Activated CD4-positive, alpha-beta T cell treated with anti-CD3 and anti-CD28 coated beads for 48 hours (primary cell): ENCODE measurements at places on chromosomes 6 and 20.
A peak's percentile ranks its signal among the peaks of the same experiment; 100 is the strongest.

DNA sequence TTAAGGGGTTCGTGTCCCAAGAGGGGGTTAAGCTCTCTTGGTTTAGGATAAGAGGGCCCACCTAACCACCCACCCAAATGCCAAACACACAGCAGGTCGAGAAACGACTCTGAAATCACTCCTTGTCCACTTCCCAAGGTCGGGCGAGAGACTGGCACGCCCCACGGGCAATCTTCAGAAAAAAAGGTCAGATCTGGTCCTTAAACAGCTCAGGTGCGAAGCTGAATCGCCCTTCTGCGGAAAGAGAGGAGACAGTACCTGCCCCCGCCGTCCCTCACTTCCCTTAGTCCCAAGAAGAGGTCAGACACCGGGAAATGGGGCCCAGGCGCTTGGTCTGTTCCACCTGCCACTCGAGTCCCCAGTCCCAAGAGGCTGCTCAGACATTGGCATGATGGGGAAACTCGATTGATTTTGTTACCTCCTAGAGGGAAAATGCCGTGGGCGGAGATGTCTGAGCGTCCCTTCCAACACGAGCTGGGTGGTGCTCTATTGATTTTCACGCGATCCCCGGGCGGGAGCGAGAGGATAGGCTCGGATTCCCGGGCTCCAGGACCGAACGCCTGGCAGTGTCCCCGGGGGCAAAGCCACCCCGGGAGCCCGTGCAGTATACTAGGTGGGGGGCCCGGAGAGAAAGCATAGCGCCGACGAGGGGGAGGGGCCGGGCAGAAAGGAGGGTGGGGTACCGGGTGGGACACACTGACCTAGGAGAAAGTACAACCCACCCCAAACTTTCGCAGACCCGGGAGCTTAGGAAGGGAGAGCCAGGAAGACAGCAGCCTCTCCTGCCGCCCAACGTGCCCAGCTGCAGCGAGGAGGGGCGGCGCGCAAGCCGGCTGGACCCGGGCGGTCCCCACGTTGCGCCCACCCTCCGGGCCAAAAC lies 1.1 kb upstream of the SAMD5 start:
- peak; percentile 6 for DNase-seq

DNA sequence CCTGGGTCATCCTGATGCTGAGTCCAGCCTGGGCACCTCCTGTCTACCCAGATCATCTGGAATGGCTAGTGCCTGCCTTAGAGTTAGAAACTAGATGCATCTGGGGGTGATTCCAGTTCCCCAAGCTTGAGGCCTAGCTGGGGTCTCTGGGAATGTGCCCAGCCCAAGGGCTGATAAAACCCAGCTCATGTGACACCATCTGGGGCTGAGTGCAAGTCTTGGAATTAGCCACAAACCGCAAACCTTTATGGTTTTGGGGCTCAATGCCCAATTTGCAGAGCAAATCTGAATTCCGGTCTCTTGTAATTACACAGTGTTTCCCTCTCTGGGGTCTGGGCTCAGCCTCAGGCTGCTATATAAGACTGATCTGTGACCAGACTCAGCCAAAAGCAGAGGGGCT lies at the start of gene BPIFB4:
Gene BPIFB4 (plus strand): TSS at position 385 of the 400 bp plus-strand sequence. CDS start 1,884 bp downstream, outside the sequence.
- DNase-seq: no peak

DNA sequence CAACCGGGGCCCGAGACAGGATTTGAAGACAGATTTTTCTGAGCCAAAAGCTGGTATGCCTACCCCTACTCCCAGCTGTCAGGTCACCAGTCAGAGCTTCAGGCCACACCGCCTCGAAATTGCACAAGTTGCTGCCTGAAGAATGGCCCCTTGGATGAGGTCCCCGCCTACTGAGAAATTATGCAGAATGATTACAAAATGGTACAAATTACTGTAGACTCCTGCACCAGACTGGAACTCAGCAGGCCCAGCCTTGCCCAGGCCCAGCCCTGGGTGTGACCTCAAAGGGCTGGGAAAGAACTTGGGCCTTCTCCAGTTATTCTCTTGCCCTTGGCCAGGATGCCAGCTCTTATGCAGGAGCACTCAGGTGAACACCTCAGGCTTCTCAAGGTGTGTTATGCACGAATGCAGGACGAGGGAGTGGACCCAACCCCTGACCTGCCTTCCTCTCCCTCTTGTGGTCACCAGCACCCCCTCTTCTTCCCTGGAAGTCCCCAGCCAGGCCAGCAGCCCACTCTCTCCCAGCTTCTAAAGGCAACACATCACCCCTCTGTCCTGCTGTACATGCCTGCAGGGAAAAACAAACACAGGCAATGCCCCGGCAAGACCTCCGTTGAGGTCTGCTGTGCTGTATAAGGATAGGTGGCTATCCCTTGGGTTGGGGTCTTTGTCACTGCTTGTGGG lies 88.7 kb upstream of the NAA20 start:
- DNase-seq: no peak

GRCh38 chr6:30618270-30618797 lies 694 bp downstream of the MRPS18B start:
- DNase-seq: no peak

DNA sequence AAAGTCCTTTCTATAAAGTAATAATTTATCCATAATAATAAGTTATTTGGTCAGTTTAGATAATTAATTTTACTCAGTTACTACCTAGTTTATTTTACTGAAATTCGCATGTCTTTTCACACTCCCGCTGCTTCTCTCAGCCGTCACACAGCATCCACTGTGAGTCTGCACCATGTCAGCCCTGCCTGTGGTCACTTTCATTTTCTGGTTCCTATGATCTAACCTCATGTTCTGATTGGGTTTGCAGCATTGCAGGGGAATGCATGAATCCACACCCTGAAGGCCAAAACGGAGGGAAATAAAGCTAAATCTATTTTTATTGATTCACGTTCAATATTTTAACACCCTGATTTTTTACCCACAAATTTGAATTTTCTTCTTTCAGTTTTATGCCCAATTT lies 47.4 kb downstream of the PDE10A start:
- DNase-seq: no peak

- no peak for DNase-seq
Observed at GRCh38 chr20:19259141-19259591, 46.7 kb downstream of the SLC24A3 start.

DNA sequence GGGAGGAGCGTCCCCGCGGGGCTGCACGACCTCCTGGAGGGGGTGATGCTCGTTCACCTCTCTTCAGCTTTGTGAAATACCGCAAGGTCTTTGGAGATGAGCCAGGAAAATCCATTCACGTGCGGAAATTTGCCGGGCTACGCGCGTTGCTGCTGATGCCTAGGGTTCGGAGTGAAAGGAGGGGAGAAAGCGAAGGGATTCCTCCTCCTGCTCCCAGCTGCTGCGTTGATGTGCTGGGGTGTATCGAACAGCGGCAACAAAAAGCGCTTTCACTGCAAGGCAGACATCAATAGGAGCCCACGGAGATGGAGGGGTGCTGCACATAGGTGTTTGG lies 391 bp upstream of the B3GAT2 start:
- DNase-seq: no peak

- DNase-seq: no peak
Observed at GRCh38 chr6:119428633-119429032, 79.1 kb upstream of the MAN1A1 start.
